ENCODE measurements at places on chromosomes 12 and 14.

- no peak overlapping the region for H3K27ac ChIP-seq
- no peaks in the 10 kb centered on the region for H3K36me3 ChIP-seq
- no peaks in the 10 kb centered on the region for H3K27me3 ChIP-seq
- DNase-seq: no peak
- no peak overlapping the region for H3K4me3 ChIP-seq
These were observed 130.9 kb upstream of the PLEKHA5 start for GRCh38 chr12:18998343-18999261.

DNA sequence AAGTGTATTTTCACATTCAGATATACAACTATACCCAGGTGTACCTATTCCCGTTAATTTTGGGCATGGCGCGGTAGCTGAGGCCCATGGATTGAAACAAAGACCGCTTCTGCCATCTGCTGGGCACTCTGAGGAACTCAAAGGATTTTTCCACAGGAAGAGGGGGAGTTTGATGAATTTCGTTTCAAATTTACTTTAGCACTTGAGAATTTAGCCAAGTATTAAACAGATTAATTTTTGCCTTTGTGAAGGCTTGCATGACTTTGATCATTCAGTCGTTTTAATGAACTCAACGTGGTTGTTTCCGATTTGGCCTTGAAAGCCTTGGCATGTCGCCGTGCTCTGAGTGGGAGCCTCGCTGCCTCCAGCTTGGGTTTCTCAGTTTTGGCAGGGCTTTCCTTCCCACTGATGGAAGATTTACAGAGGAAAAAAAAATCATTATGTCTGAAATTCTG, 153.2 kb upstream of the DDHD1 start:
- H3K27me3 ChIP-seq: no peaks in the 10 kb centered on the region
- no peaks in the 10 kb centered on the region for H3K36me3 ChIP-seq
- H3K4me1 ChIP-seq: no peaks in the 10 kb centered on the region
- no peak overlapping the region for H3K27ac ChIP-seq
- H3K4me3 ChIP-seq: peak overlapping the region; percentile 60

- H3K4me3 ChIP-seq: no peak overlapping the region
- no peaks in the 10 kb centered on the region for H3K27me3 ChIP-seq
- H3K36me3 ChIP-seq: no peaks in the 10 kb centered on the region
- DNase-seq: no peak
- H3K27ac ChIP-seq: no peak overlapping the region
- no peaks in the 10 kb centered on the region for H3K4me1 ChIP-seq
These were observed 36.0 kb downstream of the DHRS2 start for GRCh38 chr14:23672200-23672599.

- no peaks in the 10 kb centered on the region for H3K27me3 ChIP-seq
- peaks cover 14% of the 10 kb centered on the region for H3K4me1 ChIP-seq
- peaks cover 12% of the 10 kb centered on the region for H3K36me3 ChIP-seq
- H3K4me3 ChIP-seq: peak within 1 kb of the TSS; percentile 68
- DNase-seq: peak; percentile 81
These were observed at the start of gene LTB4R for GRCh38 chr14:24310646-24311604. TSS of gene LTB4R (plus strand) at chr14:24311502. CDS start at chr14:24315652, 4,150 bp downstream.

- H3K4me1 ChIP-seq: peaks cover 3% of the 10 kb centered on the region
- no peak overlapping the region for H3K4me3 ChIP-seq
- DNase-seq: no peak
- no peak overlapping the region for H3K27ac ChIP-seq
- peaks cover 2% of the 10 kb centered on the region for H3K36me3 ChIP-seq
- H3K27me3 ChIP-seq: no peaks in the 10 kb centered on the region
These were observed 202.8 kb downstream of the TTC7B start for GRCh38 chr14:90613453-90613852.

GRCh38 chr14:58560208-58560607, 77.6 kb upstream of the DACT1 start:
- H3K27ac ChIP-seq: peak overlapping the region; percentile 6
- no peak overlapping the region for H3K4me3 ChIP-seq
- DNase-seq: no peak
- no peaks in the 10 kb centered on the region for H3K36me3 ChIP-seq
- H3K27me3 ChIP-seq: no peaks in the 10 kb centered on the region

All from ascending aorta (tissue), 2 donors.